ENCODE measurements at places on chromosomes 5 and 9.

GRCh38 chr5:10264604-10265003 is 14.5 kb downstream of the CCT5 start:
- no peak for DNase-seq

GRCh38 chr5:6766604-6767093 is 53.4 kb downstream of the TENT4A start:
- DNase-seq: no peak

- DNase-seq: no peak
These were observed 983.0 kb upstream of the PTPRD start for GRCh38 chr9:11595756-11596155.

- no peak for DNase-seq
These were observed 9.7 kb downstream of the FNIP1 start for GRCh38 chr5:131786900-131787692.

- no peak for DNase-seq
These were observed 56.8 kb downstream of the HMGCS1 start for GRCh38 chr5:43256261-43256966.

DNA sequence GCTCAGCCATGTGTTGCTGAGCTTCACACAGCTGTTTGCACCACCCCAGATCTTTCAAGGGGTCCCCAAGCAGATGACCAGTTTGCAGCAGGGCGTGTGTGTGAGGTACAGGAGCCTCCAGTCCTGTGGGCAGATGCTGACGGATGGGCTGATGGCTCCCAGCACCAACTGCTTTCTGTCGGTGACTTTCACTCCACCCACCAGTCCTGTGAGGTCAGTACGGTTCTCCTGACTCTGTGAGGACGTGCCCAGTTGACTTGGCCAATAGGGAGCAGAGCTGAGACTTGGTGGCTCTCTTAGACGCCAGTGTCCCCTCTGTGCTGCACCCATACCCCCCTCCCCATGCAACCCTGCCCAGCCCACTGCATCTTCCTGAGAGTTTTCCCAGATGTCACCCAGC is 19.7 kb downstream of the COL5A1 start:
- DNase-seq: no peak
